ENCODE measurements at places on chromosomes 4 and X.

GRCh38 chr4:109276482-109277095 is 25.9 kb downstream of the COL25A1 start:
- no peak for DNase-seq

DNA sequence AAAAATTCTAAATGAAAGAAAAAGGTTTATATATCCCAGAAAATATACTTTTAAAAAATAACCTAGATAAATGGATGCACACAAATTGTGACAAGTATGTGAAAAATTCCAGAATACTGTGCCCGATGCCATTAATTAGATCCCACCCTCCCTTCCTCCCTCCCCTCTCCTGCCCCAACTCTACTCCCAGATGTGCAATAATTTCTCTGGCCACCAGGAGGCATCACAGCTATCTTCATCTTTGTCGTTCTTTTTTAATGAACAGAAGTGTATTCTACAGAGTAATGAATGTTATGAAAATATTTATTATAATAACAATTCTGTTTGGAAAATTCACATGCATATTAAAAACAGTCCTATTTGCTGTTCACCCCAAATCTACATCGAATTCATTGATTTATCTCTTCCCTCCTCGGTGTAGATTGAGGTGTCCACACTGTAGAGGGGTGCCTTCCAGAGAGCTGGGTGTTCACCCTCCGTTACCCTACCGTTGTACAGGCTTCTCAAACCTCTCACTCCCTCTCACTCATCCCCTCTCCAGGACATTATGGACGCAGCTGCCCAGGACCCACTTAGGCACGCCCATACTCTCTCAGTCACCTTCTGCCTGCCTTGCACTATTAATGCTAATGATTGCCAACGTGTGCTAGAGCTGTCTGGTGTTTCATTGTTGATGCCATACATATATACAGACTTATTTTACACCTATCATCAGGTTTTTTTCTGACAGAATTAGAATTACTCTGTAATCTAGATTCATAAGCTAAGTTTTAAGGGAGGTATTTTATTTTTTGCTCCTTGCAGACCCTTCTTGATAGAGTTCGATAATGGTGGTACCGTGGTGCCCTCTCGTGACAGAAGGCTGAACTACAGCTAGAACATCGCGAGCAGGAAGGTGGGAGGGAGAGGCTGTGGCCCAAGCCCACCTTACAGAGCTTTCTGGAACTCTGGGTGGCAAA is 14.1 kb downstream of the RAB40AL start:
- peak; percentile 10 for DNase-seq

GRCh38 chrX:78543281-78543680 is 115.8 kb downstream of the RTL3 start:
- no peak for DNase-seq

GRCh38 chrX:95076449-95076848 is 1402.4 kb downstream of the FAM133A start:
- DNase-seq: peak; percentile 39

- DNase-seq: no peak
Observed at GRCh38 chr4:56134266-56134665, 185.5 kb downstream of the CEP135 start.

All from fibroblast of gingiva (primary cell).